ENCODE measurements at places on chromosomes 12 and 14.

- DNase-seq = no peak
Measured at GRCh38 chr14:99574099-99574880, 29.7 kb downstream of the CCDC85C start.

DNA sequence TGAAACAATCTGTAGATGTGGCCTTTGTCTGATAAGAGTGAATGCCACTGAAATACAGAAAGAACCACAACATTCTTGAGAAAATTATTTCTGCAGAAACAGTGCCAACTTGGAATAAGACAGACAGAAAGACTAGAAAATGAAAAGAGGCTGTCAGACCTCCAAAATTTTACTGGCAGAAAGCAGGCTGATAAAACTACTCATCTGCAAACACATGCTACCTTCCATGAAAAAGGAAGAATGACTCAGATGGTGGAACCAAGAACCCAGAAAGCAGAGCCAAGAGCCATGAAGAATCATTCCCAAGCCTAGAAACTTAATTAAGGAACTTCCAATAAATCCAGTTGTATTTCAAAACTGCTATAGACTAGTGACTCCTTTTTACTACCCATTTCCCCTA lies 31.9 kb upstream of the OSBPL8 start:
- no peak for DNase-seq

DNA sequence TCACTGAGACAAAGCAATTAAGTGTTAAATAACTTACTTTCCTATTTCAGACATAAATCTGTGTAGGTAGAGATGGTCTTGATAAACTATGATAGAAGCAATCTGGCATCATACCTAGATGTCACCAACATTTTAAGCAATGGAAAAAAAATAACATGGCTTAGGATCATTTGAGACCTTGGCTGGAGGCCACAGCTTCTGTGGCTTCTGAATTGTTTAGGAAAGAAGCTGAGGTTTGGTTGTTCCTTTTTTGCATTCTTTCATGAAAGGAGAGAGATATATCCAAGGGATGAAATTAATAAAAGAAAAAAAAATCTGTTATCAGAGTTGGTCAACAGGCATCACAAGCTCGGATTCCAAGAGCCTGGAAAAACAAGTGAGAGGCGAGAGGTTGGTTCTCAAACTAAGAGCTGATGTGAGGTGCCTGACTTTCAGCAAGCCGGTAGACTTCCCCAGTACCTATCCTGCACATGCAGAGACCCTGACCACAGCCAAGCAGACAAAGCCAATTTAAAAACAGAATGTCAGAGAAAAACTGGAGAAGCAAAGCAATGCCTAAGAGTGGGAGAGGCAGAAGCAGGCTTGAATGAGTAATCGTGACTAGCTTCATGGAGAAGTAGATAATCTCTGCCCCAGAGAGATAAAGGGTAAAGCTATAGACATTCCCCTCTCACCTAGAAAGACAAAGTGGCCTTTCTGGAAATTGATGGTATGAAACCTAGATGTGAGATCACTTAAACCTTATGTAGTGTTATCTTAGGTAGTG lies 43.4 kb upstream of the ST8SIA1 start:
- DNase-seq = no peak

DNA sequence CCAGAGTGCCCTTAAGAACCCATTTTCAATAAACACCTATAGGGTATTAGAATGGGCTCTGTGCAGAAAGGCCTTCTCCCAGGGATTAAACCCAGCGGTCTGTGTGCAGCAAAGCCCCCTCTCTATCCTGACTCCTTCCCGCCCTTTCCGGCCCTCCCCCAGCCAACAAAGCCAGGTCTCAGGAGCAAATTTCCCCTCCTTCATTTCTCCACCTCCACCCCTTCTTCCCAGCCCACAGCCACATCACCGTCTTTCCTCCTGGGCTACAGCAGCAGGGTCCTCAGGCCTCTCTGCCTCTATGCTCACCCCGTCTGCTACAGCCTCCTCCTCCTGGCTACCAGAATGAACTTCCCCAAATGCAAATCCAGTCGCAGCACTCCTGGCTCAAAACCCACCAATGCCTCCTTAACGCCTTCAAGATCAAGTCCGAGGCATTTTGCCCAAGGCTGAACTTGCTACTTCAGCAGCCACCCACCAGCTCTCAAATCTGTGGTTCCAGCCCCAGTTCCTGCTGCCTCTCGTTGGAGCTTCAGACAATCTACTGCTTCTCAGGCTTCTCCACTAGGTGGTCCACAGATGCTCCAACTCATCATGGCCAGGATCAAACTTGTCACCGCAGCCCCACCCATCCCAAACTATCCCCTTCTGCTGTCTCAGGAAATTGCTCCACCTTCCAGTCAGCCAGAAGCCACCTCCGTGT lies 134.8 kb downstream of the BCL11B start:
- no peak for DNase-seq

DNA sequence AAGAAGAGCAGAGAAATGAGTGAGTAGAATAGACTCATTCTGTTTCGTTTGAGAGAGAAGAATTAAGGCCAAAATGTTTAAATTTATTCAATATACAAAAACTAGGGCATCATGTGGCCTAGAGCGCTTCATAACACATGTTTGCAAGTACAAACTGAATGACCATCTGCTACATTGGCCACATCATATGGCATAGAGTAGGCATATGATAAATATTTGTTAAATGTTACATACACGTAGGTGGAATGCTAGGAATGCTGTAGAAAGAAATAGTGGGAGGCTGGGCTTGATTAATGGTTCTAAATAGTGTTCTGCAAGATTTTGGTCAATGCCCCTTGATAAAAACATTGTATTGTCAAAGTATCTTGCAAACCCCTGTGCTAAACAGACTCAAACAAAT lies 10.8 kb downstream of the MGP start:
- no peak for DNase-seq

- DNase-seq = no peak
Measured at GRCh38 chr14:104339361-104339760, 201.0 kb downstream of the KIF26A start.

DNA sequence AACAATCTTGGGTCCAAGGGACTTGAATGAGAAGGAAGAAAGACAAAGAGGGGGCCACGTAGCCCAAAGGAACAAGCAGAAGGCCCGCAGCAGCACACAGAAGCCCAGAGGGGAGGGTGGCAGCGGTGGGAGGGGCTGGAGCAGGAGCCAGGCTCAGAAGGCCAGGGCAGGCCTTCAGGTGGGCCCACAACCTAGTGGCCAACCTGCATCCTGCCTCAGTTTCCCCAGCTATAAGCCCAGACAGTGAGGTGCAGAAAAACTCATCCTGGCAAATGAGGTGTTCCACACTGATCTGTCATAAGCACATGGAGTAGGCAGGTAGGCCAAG lies 34.1 kb downstream of the LTBP2 start:
- no peak for DNase-seq

DNA sequence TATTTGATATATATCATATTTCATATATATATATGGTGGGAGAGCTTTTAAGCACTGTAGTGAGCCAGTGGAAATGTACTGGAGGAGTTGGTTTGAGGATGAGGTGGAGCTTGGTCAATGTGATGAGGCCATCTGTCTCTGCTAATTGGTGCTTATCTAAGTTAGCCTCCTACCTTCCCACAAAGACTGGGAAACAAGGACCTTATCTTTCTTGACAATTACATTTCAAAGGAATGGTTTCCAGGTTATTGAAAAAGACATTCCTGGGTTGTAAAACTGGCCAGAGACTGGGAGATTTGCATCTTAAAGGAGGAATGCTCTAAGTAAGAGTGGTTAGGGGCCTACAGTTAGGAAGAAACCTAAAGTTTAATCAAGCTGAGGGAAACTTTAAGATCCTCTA lies 212.8 kb upstream of the SYT1 start:
- no peak for DNase-seq

DNA sequence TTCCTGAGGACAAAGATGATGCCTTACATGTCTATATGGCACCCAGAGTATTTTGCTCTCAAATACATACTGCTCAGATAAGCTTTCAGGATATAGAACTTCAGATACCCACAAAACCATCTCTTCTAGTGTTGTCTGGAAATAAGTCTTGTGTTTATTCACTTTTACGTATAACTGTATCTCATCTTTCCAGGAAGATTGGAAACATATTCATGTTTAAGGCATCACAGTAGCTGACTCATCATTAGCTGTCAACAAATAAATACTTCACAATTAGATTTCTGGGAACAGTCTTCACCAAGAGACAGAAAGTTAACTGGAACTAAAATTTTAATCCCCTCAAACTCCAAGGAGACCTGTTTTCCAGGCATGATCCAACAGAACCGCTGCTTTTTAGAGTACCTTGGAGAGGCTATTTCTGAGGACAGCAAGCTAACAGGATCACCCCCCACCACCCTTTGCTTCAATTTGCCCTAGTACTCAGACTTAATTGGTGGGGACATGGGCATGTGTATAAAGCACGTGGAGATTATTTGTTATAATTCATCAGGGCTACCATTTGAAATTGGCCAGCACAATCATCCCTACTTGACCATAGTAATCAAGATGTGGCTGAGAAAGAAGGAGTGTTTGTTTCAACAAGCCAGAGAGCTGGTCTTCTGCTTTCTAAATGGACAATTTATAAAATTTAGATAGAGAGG lies 129.3 kb upstream of the HIF1A start:
- DNase-seq = no peak

GRCh38 chr12:50603817-50604639 lies 99.2 kb downstream of the DIP2B start:
- DNase-seq = no peak

DNA sequence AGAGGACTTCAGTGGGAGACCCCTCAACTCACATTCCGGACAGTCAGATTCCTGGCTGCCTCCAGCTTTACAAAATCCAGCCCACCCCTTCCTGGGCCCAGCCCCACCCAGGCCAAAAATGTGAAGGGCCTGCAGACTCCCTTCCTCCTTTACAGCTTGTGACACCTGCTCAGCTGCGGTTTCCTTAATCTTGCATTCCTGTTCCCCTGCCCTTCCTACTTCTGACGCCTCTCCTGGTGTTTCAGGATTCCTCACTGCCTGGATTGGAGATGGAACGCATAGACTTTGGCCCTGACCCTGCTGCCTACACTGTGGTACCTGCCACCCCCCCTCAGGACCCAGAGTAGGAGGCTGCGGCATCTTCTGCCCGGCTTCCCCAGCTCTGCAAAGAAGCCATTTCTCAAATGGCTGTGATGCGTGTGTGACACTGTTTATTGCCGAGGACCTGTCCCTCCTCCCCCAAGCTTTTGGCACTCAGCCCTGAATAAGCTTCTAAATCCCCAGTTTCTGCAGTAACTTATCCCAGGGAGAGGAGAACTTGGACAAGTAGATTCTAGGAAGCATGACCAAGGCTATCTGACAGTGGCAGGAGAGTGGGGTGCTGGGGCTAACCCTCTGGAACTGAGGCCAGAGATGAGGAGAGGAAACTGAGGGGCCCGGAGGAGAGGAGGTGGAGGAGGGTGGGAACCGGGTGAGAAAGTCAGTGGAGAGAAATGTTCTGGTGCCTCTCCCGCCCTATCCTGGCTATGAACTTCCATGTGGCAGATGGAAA lies 24.9 kb upstream of the BCDIN3D start:
- no peak for DNase-seq

GRCh38 chr12:27422697-27423096 lies 23.8 kb upstream of the SMCO2 start:
- no peak for DNase-seq

- no peak for DNase-seq
Measured at GRCh38 chr12:28708918-28709371, 440.1 kb upstream of the FAR2 start.

DNA sequence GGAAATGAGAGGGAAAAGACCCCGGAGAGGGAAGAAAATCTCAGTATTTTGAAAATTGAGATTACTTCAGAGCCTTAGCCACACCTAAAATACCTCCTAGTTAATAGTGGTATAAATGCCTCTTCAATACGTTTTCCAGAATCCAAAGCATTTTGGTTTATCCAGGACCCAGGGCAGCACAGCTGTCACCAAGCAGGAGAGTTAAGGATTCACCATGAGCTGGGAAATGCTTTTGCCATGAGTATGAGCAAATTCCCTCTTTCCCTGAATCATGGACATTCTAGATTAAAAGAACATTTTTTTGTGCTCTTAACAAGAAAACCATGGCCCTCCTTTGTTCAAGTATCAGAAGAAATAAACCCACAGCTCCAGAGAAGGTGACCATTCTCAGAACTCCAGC lies 21.8 kb upstream of the RTRAF start:
- no peak for DNase-seq

DNA sequence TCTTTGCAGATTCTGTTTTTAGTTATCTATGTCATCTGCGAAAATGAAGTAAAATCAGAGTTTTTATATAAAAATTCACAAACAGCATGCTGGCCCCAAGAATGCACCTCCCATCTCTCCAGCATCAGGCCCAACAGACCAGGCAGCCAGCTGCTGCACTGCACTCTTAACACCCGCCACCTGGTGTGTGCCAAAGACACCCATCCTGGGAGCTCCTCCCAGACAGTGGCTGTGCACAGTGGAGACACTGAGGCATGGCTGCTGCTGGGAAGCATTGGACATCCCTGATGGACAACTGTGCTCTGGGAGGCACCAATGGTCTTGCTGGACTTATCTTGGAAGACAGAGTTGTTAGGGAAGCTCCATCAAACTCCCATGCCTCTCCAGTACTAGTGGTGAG lies 817.2 kb downstream of the TMEM121 start:
- no peak for DNase-seq

- no peak for DNase-seq
Measured at GRCh38 chr14:100972118-100972897, 68.8 kb upstream of the RTL1 start.

DNA sequence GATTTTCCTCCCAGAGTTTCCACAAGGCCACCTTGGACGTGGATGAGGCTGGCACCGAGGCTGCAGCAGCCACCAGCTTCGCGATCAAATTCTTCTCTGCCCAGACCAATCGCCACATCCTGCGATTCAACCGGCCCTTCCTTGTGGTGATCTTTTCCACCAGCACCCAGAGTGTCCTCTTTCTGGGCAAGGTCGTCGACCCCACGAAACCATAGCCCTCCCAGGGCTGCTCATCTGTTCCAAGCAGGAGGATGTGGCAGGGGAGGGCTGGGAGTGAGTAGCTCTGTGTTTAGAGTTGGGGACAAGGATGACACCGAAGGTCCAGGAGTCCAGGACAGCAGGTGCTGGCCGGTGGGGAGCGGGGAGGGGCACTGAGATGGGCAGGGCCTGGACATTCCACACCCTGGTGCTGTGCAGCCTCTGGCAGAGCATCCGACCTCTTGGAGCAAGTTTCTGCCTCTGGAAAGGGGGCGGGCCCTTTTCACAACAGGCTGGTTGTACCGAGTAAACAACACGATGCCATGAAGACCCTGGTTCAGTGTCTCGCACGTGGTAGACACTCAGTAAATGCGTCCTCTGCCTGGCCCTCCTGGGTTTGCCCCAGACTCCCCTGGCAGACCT lies 8.2 kb downstream of the SERPINA4 start:
- DNase-seq = no peak

Measured in RPMI8226 (cell line).